ENCODE measurements at places on chromosomes 7 and 10. TPM values are rescaled to one million over a fixed set of nuclear protein-coding genes. Genes with fewer than 3 reads are reported as not detected.

DNA sequence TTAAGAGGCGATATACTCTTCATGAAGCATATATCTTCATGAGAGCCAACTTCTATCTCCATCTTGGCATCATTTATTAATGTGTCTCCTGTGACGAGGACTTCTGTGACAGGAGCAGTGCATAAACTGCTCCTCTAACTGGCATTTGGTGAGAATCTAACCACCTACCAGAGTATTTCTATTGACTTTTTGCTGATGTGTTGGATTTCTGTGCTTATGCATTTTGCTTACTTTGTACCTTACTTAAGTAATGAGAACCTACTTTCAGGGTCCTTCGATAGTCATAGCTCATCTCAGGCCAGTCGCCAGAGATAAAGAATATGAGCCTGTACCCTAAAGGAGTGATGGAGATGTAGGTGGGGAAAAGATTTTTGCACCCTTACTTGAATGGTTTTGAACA is 265.7 kb downstream of the SUGCT start:
- no peak for DNase-seq

GRCh38 chr7:123905714-123906113 is 19.3 kb upstream of the SPAM1 start:
- no peak for DNase-seq

DNA sequence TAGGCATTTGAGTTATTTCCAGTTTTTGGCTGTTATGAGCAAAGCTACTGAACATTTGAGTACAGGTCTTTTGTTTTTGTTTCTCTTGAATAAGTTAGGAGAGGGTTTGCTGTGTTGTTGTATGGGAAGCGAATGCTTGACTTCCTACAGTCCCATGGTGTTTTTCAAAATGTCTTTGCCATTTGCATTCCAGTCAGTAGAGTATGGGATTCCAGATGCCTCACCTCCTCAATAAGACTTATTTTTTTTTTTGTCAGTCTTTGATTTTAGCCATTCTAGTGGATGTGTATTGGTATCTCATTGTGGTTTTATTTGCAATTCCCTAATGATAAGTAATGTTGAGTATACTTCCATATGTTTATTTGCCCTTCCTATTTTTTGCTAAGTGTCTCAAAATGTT is 19.4 kb downstream of the CDK13 start:
- no peak for DNase-seq

The SORCS3 gene
- 0.19 TPM for total RNA-seq

The NKX6-2 gene
- not detected for total RNA-seq

GRCh38 chr7:20280475-20281351 is 50.0 kb upstream of the ITGB8 start:
- no peak for DNase-seq

DNA sequence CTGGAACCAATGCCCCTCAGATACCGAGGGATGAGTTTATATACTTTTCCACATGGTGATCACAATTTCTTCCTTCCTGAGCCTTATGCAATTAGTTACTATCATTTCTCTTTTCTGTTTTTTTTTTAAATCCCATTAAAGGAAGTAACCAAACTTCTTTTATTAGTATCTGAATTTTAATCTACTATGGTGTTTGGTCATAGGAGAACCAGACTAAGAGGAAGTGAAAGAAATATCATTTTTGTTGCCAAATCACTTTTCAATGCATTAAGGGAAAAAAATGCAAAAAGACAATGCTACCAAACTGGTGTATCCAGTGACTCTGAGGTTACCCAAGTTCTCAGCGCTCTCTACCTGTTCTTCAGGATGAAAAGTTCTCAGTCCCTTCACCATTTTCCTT is 167.7 kb downstream of the NXPH1 start:
- DNase-seq: no peak

DNA sequence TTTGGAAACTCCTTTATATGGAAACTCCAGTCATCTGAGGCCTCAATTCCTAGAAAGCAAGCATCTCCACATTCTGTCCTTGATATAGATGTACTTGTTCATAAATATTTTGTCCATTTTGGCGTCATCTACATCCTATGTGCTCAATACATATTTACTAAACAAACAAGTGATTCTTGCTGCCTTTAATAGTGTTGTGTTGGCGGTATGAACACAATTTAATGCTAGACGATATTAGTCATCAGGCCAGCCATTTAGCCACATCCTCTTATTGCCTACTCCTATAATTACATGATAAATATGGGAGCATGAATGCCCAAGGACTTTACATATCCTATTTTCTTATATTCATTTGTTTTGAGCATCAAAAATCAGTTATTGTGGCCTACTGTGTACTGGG is 18.5 kb upstream of the IFRD1 start:
- no peak for DNase-seq

The IFIT1B gene
- total RNA-seq: not detected

DNA sequence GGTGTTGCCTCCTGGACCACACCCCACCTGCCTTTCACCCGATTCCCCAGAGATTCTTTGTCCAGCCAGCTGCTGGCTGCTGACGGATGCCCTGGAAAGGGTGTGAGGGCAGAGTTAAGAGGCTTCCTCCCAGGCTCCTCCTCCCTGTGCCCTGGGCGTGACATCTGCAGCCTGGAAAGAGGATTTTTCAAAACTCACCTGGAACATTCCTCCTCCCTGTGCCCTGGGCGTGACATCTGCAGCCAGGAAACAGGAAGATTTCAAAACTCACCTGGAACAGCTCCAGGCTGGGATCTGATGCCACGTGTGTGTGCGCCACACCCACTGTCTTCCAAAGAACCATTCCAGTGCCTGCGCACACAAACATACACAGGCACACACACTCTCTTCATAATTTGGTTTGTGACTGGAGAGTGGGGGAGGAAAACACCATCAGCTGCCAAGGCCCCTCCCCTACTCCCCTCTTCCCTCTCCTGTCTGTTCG is 5.2 kb downstream of the MARVELD1 start:
- DNase-seq: no peak

DNA sequence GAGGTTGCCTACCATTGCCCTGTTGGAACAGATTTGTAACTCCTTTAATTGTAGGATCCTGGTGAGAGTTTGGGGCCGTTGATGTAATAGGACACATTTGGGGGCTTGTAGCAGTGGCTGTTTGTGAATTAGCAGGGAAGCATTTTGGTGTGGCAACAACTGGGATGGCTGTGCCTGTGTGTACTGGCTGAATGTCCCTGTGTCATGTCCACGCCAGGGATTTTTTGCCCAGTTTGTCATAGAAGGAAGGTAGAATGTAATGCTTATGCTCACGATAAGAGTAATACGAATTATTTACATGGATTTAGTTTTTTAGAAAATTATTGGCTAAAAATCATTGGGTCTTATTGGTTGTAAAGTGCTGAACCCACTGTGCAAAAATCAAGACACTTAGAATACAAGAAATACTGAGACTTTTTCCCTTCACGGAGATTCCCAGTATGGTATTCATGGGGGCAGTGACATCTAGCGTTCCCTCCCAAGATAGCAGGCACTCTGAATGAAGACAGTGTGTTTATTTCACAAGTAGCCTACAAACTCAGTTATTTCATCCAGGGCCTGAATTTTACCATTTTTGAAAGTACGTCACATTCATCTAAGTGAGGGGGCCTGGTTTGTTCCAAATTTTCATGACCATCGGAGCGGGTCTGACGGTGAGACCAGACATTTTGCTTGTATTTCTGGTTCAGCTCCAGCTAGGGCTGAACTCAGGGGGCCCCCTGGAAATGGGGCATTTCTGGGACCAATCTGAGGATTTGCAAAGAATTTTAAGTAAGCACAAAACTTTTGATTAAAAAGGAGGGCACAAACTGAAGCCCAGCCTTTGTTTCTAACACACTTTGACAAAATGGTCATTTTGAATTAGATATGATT is 74.7 kb downstream of the CACNB2 start:
- no peak for DNase-seq

DNA sequence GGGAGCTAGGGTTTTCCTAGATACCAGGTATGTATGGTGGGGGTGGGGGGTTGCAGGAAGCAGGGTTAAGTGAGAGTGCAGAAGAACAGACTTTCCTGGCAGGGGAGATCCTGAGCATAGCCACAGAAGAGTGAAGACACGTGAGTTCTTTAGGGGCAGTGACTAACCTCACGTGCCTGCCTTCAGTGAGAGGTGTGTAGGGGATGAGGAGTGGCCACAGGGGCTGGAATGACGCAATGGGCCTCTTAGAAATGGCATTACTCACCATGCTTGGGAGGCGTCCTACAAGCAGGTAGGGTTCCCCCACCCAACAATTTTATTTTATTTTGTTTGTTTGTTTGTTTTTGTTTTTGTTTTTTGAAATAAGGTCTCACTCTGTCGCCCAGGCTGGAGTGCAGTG is 698.6 kb upstream of the NRP1 start:
- no peak for DNase-seq

DNA sequence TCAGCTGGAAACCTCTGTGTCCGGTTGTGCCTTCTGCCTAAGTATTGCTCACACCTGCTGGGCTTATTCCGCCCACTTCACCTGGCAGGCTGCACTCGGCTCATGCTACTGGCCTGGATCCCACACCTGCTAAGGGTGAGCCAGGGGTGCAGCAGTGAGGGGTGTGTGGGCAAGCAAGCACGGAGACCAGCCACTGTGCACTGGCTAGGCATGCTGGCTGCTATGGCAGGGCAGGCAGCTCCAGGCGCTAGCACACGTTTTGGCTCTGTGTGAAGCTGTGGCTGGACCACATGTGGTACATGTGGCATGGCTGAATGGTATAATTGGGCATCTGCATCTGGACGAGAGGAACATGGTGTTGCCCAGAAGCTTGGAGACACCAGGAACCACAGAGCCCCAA is 940.7 kb downstream of the NRG3 start:
- no peak for DNase-seq

DNA sequence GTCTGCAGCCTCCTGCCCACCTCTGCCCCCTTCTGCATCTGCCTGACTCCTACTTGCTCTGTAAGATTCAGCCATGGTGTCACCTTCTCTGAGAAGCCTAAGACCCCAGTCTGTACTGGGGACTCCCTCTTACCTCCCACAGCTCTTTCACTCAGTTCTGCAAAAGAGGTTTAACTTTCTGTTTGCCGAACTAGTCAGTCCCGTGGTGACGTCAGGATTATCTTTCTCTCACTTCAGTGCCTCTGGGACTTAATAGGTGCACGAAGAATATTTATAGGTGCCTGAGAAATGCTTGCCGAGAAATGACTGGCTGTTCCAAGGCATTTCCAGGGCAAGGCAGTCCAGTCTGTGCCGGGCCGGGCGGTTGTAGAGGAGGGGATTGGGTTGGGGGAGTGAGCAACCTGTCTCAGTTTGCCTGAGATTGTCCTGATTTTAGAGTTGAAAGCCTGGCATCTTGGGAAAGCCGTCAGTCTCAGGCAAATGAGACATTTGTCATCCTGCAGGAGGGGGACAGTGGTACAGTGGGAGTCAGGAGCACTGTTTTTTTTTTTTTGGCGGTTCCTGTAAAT is 227.5 kb upstream of the NPVF start:
- DNase-seq: no peak

DNA sequence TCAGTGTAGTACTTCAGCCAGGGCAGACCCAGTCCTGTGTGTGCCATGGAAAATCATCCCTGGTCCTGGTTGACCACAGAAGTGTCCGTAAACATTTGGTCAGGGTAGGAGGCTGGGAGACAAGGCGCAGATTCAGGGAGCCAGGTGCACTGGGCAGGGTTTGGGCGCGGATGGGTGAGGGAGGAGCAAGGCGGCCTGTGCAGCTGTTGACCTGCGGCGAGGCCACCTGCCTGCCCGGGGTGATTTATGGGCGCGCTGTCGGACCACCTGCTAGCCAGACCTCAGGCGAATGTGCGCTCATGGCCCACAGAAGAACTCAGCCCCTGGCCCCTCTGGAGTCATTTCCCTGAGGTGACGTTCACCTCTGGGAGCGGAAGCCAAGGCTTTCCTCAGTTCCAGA is 6.6 kb downstream of the SFRP5 start:
- DNase-seq: no peak

The STARD3NL gene
- 24.1 TPM for total RNA-seq

The SPDYE16 gene
- total RNA-seq: 0.20 TPM

- DNase-seq: no peak
Observed at GRCh38 chr7:149866779-149867447, 6.9 kb upstream of the ATP6V0E2 start.

The SPAM1 gene
- total RNA-seq: 0.38 TPM

The SLC18A2 gene
- 0.32 TPM for total RNA-seq

The NPSR1 gene
- not detected for total RNA-seq

- DNase-seq: no peak
Observed at GRCh38 chr10:109886037-109886780, 37.1 kb downstream of the XPNPEP1 start.

GRCh38 chr10:76282061-76283025 is 850.9 kb downstream of the LRMDA start:
- DNase-seq: no peak

DNA sequence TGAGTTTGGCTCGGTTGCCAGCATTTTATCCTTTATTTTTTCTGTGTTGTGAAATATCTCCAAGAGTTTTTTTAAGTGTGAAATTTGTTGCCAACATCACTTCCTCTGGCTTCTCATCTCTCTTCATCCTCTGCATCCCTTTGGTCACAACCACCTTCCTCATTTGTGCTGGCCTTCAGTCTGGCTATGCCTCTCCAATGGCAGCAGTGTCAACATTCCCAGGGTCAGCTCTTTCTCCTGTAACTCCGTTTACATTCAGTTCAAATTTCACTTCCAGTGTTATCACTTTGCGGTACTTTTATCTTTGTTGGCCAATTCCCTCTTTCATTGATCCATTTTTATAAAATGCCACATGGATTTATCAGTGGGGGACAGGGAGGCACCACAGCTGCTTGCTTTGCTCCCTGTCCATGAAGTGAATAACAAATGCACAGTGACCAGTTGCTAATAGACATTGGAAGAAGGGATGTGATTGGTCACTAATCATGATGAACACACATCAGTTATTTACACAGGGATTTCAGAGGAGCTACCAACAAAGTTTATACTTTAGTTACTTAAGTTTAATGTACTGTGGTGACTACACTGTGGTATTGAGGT is 311.4 kb upstream of the LRGUK start:
- no peak for DNase-seq

The AGR3 gene
- total RNA-seq: not detected

The UPK3B gene
- not detected for total RNA-seq

The CXCL12 gene
- total RNA-seq: 70.6 TPM

The ORC5 gene
- total RNA-seq: 7.2 TPM

The TAS2R39 gene
- total RNA-seq: not detected
